ENCODE measurements at places on chromosomes 4 and X. TPM values are rescaled to one million over a fixed set of nuclear protein-coding genes. Genes with fewer than 3 reads are reported as not detected.

DNA sequence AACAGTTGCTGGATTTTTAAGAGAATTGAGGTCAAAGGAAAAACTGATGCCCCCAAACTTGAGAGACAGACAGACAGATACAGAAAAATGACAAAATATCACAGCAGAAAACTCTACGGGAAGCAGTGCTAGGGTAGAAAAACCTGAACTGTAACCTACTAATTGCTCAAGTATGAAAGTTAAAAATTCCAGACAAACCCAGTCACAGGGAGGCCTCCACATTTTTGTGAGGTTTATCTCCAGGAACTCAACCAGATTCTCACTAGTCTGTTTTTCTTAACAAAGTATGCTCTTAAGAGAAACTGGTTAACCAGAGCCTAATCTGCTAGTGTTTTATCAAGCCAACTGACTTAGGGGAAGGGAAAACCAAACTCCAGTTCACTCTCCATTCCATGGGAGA is 19.9 kb upstream of the PPP3CA start:
- peak; percentile 89 for DNase-seq

- no peak for DNase-seq
Observed at GRCh38 chr4:113820108-113820507, 58.6 kb upstream of the CAMK2D start.

DNA sequence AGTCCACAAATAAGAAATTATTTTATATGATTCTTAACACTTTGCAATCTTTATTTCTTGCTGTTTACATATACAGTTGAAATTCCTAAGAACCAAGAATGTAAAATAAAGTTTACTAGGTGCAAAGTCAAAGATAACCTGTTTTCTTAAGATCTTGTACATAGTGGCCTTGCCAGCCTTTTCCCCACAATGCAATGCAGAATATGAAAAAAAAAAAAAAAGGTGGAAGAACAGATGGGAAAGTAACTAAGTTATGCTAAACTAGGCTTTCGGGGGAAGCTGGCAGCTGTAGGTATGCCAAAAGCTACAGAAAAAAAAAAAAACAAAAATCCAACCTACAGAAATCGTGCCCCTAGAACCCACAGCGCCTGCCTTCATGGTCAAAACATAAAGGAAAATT is 1588.4 kb downstream of the STIM2 start:
- DNase-seq = no peak

NKX3-2 gene
- total RNA-seq = 0.39 TPM

GC gene
- 0.21 TPM for total RNA-seq

DNA sequence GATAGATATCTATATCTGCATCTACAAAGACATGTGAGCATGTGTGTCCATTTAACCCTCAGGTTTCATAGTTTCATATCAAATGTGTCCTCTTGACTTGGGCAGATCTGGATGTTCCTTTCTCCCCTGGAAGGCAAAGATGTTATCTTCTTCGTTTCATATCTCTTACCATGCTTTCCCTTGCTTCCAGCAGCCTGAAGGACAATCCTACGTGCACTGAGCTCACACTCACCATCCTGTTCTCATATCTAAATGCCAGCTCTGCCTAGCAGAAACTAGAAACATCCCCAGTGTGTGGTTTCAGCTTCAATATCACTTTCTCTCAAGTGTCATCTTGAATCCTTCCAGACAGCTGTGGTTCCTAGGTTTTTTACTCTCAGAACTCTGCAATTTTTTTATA is 66.2 kb downstream of the ZAR1 start:
- DNase-seq = no peak

DNA sequence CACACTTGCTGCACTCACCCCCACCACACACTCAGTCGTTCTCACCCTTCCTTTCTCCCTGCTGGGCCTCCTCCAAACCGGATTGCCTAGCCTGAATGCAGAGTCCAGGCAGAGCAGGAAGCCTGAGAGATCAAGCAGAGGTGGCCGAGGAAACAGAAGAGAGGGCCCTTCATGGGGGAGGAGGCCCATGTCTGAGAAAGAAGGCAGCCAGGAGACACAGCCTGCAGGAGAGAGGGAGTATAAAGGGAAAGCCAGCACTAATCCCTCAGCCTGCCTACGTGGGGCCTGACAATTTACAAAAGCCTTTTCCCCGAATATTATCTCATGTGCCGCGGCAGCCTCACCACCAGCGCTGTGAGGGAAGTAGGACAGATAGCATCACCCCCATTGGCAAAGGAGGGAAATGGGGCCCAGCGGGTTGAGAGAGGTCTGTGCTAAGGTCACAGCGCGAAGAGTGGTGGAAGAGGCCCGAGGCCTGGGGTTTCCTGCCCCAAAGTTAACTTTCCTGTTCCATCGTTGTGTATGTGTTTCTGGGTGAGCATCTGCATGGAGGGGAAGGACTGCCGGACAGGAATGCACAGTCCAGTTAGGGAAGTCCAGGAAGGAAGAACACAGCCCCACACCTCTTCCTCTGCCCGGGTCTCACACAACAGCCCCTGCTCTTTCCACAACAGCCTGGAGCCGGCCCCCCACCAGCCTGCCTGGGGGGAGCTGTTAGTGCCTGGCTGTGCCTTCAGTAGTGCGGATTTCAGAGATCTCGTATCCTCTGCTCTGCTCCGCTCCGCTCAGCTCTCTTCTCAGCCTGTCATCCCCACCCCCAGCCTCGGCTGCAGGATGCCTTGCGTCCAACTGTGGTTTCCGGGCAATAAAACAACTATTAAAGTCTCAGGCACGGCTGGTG is 50.9 kb upstream of the BCOR start:
- peak; percentile 41 for DNase-seq

- DNase-seq = no peak
Observed at GRCh38 chr4:176775338-176775737, 17.4 kb downstream of the VEGFC start.

DNA sequence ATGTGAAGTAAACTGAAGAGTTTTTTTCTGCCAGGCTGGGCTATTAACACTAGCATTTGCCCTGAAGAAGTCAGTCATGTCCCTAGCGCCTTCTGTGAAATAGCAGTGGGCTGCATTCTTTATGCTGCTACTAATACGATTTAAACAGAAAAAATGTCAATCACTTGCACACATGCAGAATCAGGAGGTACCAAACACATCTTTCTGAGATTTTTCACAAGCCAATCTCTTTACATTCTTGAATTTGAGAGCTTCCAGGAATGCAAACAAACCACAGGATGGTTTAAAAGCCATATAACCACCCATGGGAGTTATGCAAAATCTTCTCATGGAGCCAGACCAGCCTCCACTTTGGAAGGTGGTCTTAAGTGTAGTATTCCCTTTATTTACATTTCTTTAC is 220.1 kb downstream of the IQCM start:
- no peak for DNase-seq

GRCh38 chr4:15215109-15215508 is 212.7 kb upstream of the C1QTNF7 start:
- no peak for DNase-seq

- no peak for DNase-seq
Observed at GRCh38 chr4:149884046-149884445, 68.4 kb upstream of the IQCM start.

FRMD7 gene
- not detected for total RNA-seq

GRCh38 chrX:7086384-7086783 is 61.1 kb upstream of the STS start:
- DNase-seq = no peak

DNA sequence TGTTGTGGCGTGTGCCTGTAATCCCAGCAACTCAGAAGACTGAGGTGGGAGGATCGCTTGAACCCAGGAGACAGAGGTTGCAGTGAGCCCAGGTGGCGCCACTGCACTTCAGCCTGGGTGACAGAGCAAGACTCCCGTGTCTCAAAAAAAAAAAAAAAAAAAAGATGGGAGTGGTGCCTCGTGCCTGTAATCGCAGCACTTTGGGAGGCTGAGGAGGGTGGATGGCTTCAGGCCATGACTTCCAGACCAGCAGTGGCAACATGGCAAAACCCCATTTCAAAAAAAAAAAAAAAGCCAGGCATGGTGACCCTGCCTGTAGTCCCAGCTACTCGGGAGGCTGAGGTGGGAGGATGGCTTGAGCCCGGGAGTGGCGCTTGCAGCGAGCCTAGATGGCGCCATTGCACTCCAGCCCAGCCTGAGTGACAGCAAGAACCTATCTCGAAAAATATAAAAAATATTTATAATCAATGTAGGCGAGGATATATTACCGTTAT is 27.0 kb downstream of the EIF2S3 start:
- DNase-seq = peak; percentile 38

ATP7A gene
- total RNA-seq = 8.4 TPM

DNA sequence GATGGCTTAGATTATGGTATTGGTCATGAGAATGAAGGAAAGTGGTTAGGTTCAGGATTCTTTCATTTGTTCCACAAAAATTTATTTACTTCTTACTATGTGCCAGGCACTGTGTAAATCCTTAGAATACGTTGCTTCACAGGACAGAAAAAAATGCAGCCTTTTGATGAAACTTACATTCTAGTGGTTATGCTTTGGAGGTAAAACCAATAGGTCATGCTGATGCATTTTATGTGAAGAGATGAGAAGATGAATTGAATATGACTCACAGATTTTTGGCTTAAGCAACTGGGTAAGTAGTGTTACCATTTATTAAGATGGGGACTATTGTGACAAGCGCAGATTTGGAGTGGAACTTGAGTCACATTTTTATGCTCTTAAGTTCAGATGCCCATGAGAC is 165.3 kb downstream of the GLRA2 start:
- no peak for DNase-seq

DNA sequence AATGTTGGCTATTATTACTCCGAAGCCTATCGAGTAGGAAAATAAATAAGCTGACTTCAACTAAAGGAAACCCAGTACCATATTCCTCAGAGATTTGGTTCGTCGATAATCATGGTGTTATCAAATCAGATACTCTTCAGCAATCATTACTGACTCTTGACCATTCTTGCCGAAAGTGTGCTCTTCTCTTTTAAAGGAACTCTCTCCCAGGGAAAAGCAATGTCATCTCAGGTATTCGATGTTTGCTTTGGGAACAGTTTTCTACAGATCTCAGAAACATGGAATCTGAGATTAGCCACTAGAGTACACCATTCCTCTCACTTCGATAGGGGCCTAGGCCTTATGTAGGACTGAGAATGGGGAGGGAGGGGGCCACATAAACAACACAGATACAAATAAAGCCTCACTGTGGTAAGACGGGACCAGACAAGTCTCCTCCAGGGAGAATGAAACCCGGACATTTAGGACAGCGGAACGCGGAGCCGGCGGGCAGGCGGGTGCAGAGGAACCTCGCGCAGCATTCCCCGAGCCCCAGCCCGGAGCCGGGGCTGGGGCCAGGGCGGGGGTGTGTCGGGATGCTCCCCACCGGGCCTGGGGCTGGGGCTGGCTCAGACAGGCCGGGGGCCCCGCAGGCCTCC is 581 bp downstream of the DNAJB14 start:
- peak; percentile 47 for DNase-seq

GRCh38 chrX:53089224-53089842 is 4.6 kb upstream of the KANTR start:
- DNase-seq = peak; percentile 51

LRIT3 gene
- total RNA-seq = 0.15 TPM

GRCh38 chr4:153366486-153366885 is 22.0 kb downstream of the MND1 start:
- no peak for DNase-seq

DNA sequence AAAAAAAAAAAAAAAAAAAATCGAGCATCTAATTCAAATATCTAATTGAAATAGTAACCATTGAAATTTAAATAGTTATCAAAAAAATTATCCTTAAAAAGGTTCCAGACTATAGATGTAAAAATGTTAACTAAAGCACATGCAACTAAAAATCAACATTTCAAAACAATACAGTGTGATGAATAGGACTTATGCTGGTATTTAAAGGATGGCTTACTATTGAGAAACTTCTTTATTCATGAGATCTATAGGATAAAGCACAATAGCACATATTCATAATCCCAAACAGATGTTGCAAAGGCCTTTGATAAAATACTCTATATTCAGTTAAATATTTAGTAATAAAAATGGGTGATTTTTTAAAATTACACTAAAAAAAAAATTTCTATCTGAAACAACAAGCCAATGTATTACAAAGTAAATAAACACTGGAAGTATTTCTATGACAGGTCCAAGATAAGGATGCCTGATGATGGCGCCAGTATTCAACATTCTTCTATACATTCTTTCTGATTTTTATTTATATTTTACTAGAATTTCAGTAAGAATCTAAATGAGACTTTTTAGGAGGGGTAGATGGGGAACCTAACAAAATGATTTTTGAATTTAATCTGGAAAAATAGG is 26.3 kb downstream of the DCLK2 start:
- DNase-seq = no peak

DNA sequence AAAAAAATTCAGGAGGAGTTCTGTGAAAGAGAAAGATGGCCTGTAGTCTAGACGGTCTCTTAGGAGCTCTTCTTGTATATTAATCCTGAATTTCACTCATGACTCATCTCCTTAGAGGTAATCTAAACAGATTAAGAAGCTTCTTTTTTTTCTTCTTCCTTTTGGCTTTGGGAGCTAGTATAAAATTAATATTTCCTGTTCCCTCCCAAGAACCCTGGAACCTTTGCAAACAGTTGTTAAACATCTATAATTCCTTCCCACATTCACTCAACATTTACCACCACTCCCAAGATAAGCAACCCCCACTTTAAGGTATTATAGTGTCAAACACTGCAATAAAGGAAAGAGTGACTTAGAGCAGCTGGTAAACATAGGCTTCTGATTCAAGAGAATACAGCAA is 146.4 kb upstream of the EDNRA start:
- DNase-seq = peak; percentile 45

DNA sequence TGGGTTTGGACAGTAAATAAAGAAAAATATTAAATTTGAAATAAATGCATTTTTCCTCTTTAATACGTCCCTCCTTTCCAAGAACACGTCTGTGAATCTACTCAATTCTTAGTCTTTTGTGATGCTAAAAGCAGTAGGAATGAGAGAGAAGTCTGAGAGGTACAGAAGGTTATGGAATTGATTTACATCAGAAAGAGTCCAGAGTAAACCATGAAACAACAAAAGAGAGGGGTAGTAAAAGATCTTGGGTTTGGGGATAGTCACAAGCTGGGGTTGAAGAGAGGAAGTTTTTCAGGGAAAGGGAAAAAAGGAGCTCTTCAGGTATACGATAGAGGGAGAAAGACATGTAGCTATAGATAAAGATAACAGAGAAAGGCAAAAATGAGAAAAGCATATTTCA is 215.4 kb downstream of the RAB28 start:
- DNase-seq = no peak

GRCh38 chr4:138298431-138298830 is 56.3 kb upstream of the SLC7A11 start:
- DNase-seq = no peak

DNA sequence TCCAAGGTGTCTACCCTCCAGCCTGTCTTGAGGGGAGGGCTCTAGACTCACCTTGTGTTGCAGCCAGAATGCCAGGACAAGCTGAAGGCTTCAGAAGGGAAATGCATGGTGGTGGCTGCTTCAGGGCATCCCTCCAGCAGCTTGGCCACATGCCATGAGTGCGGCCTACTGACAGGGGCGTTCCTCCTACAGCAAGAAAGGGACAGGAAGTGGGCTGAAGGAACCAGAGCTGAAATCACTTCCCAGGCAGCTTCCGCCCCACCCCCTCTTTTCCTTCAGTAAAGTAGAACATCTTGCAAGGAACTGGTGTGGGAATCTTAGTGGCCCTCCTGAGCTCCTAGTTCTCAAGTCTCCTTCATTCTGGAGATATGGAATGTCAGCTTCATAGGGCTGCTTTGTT is 167.5 kb upstream of the DGKK start:
- no peak for DNase-seq

NXF2 gene
- not detected for total RNA-seq

PFKFB1 gene
- total RNA-seq = 0.99 TPM

- no peak for DNase-seq
Observed at GRCh38 chr4:86876894-86877685, 15.1 kb downstream of the C4orf36 start.

GLOD5 gene
- not detected for total RNA-seq

- peak; percentile 22 for DNase-seq
Observed at GRCh38 chr4:170875868-170876267, 786.1 kb upstream of the AADAT start.

NLGN4X gene
- 6.9 TPM for total RNA-seq
